ENCODE measurements at places on chromosomes 2 and 18.

- DNase-seq = no peak
These were observed 27.2 kb upstream of the FAM136A start for GRCh38 chr2:70328921-70329561.

- DNase-seq = no peak
These were observed 71.5 kb upstream of the HDAC4 start for GRCh38 chr2:239472235-239472775.

DNA sequence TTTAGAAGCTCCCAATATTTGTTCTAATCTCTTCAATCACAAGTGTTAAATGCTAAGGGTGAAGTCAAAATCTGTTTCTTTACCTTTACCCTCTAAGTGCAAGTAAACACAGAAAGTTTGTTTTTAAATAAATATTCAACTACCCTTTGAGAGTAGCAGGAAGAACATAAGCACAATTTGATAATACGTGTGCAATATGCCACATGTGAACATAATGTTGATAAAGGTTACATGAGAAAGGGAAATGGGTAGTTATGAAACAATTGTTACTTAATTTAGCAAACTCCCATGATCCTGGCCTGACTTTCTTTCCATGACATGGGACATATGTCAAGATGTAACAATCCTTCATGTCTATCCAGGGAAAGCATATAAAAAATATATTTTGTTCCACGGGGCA lies 7.1 kb downstream of the SPRED2 start:
- no peak for DNase-seq

DNA sequence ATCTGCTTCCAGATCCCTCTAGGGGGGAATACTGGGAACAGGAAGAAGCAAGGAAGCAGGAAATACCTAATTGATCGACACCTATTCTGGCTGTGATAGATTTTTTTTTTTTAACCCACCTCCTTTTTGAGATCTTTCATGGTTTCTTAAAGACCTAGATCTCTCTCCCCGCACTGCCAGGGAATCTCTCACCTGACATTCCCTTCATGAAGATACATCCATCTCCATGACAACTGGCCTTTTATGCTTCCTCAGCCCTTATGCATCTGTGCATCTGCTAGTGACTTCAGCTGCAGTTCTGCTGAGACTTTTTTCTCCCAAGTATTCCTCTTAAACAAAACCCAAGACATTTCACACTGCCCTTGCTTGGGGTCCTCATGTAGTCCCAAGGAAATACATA lies 21.1 kb upstream of the CPO start:
- DNase-seq = no peak

GRCh38 chr2:5982903-5983265 lies 290.7 kb downstream of the SOX11 start:
- DNase-seq = no peak

GRCh38 chr2:36554531-36554930 lies 43.4 kb downstream of the FEZ2 start:
- no peak for DNase-seq

DNA sequence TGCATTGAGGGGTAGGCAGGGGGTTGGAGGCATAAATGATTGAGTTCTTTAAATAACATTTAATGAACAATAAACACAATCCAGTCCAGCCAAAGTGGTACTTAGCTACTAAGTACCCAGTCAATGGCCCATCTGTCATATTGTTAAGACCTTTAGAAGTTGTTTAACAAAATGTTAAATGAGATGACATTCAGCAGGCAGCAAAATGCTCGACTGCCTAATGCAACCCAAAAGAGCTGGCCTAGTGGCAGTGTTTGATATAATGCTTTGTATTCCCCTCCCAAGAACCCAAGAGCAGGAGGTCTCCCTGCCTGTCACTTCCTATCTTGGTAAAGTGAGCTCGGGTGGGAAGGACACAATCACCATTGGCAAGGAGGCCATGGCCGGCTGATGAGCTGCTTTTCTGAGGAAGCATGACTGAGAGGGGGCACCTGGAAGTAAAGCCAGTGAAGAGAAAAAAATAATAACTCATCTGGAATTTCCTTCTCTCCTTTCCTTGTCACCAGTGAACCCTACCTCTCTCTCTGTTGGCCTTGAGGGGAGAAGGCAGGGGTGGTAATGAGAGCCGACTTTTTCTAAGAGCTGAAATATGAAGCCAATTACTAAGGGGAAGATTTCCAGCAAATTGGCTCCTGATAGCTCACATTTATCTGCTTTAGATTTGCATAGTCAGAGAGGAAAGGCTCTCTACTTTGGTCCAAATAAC lies 140.6 kb downstream of the C1D start:
- DNase-seq = no peak

- no peak for DNase-seq
These were observed 31.4 kb upstream of the CHN1 start for GRCh38 chr2:175036582-175037018.

- no peak for DNase-seq
These were observed 248.8 kb downstream of the EIPR1 start for GRCh38 chr2:3128786-3129185.

DNA sequence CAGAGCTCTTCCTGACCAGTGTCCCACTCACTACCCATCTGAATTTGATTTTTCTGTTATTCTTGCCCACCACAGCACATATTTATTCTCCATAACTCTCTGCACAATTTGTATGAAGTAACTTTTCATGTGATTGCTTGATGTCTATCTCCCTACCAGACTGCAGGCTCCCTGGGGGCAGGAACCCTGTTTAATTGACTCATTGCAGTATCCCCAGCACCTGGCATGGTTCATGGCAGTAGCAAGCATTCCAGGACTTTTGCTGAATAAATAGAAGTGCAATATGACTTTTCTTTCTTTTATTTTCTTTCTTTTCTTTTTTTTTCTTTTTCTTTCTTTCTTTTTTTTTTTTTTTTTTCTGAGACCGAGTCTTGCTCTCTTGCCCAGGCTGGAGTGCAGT lies 88.7 kb upstream of the XPO1 start:
- no peak for DNase-seq

DNA sequence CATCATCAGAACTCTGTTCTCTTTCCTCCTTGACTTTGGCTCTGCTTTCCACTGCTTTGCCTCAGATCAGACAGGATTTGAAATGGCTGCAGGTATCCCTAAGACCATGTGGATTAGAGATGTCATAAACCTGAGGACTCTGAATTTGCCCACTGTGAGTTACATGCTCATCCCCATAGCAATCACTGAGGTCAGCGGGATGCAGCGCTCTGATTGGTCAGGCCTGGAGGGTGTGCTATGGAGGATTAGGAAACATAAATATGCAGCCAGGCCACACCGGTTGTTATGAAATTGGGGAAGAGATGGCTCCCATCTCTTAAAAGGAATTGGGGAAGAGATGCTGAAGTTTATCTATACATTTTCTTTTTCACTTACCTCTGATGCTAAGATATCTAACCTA lies 73.7 kb upstream of the DNAJC10 start:
- peak; percentile 70 for DNase-seq

DNA sequence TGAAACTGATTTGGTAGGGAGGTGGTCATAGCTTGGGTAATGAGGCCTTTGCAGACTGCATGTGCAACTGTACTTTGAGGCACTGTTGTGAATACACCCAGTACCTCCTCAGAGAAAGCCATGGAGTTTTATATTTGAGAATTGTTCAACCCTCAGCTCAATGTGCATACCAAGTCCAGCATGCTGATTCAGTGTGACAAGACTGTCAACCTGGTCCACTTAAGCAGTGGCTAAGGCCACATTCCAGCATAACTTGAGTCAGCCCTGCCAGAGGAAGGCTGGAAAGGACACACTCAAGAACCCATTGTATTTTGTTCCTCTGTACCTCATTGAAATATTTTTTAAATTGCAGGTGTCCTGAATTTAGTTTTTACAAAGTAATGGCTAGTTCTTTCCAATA lies 121.8 kb upstream of the HNMT start:
- no peak for DNase-seq

DNA sequence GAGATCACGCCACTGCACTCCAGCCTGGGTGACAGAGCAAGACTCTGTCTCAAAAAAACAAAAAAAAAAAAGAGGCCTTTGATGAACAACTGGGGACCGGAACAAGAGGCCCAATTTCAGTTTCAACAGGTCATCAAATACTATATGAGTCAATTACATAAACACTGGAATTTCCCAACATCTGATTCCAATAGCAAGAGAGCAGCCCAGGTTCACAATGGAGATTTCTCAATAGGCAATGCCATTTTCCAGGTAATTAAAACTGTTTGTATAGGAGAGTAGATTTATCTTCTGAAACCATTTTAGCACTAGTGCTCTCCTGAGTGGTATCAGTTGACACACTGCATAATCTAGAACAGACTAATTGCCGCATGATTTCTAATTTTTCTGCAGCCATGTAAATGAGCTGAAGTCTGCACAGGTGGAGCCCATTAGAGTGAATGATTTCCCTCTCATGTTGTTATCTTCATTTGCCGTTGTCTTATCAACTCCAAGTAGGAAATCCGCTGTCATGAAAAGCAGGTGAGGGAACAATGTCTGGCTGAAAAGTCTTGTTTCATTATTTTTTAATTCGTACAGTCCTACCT lies 264.1 kb upstream of the MEIS1 start:
- no peak for DNase-seq

DNA sequence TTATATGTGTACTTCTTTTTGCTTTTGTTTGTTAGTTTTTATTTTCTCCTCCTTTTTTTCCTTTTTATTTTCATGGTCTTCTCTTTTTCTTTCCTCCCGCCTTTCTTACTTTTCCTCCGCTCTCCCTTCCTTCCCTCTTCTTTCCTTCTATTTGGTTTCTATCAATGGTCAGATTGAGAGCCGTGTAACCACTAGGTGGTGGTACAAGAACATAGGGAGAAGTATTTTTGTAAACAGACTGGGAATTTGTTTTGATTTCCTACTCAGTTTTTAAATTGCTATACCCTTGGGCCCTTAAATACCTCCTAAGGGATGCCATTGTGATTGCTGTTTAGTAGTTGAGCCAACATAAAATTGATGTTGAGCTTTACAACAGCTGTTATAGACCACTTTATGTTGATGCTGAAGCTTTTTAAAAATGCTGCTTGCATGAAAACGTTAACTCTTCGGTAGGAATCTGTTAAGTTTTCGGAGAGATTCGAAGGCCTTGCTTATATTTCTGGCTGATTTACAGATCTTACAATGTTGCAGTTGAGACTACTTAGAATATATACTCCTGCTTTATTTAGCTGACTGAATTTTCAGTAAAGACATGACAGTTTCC lies 124.2 kb downstream of the UBE2E3 start:
- peak; percentile 79 for DNase-seq

DNA sequence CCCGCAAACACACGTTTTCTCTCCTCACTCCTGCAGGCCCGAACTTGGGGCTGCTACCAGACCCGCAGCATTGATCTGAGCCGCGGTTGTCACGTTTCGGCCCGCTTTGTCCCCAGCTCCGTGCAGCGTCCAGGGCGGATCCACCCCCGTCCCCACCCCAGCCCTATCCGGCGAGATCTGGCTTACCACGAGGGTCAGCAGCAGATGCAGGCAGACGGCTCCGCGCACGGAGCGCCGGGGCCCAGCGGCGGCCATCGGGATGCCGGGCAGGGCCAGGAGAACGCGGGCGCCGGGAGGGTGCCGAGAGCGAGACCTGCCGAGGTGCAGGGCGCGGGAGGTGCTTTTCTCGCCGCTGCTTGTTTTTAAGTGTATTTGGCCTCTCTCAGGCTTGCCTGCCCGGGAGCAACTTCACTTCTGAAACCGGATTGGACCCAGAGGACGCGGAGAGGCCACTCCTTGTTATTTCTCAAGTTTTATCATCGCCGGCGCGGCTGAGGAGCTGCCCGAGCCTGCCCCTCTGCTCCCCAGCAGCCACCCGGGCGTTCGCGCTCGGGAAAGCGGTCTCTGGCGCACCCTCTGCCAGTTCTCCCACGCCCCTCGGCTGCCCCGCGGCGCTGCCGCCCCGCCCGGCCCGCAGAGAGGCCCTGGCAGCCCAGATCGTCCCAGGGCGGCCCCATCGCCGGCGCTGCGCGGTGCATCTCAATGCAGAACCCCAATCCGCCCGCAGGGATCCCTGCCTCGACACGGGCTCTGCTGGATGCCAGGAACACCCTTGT lies at the start of gene DSC3:
DSC3 (minus strand) TSS at position 337 of the 776 bp plus-strand sequence; CDS start at position 255, 82 bp downstream.
- DNase-seq = no peak

DNA sequence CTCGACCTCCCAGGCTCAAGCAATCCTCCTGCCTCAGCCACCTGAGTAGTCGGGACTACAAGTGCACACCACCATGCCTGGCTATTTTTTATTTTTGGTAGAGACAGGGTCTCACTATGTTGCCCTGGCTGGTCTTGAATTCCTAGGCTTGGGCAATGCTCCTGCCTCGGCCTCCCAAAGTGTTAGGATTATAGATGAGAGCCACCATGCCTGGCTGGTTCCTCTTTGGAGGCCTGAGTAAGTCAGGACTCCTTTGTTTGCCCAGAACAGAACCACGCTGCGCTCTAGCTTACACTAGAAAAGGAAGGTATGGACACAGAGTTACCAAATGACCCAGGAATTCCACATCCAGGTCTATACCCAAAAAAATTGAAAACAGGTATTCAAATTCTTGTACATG lies 135.9 kb upstream of the SLC1A4 start:
- DNase-seq = no peak

DNA sequence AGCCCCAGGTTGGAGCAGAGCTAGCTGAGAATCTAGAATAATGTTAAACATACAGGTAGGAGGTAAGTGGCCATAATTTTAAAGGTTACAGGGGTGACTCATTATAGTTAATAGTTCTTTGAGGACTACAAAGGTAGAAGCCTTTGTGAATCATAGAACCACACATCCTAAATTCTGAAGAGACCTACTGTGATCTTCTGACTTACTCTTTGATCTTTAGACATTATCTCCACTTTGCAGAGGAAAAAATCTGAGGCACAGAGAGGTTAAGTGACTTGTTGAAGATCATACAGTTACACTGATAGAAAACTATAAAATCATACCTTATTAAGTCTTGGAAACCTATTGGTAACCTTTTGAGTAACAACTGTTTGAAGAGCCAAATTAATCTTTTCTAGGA lies 1051.3 kb upstream of the NRXN1 start:
- DNase-seq = no peak

DNA sequence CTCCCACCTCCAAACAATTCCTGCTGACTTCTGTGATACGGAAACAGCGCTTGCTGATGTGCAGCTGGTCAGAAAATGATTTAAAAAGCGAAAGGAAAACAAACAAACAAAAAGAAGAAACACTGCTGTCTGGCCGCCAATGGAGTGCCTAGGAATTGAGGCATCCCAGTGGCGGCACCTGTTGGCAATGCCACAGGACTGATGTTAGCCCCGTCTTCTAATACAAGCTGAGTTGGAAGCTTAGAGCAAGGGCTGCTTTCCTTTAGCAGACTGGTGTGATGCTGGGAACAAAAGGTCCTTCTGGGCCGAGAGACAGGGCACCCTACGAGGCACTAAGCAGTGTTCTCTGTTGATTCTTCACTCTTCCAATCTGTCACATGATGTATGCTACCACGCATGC lies 163.6 kb upstream of the REV1 start:
- DNase-seq = no peak

Data from NCI-H446 treated with DMSO at 0.1 percent for 48 hours (cell line).